Stimulated activated CD4-positive, alpha-beta T cell treated with anti-CD3 and anti-CD28 coated beads, Interleukin-1b, Interleukin-23, amount 100 ng/mL, for 4 hours (primary cell): ENCODE measurements at places on chromosomes 7 and 10.

GRCh38 chr10:99598781-99599509 is 21.3 kb downstream of the SLC25A28 start:
- DNase-seq, result no peak

GRCh38 chr10:97780841-97781617 is 9.2 kb upstream of the SFRP5 start:
- no peak for DNase-seq

- DNase-seq, result no peak
Observed at GRCh38 chr10:79034271-79034876, 34.4 kb upstream of the ZMIZ1 start.

DNA sequence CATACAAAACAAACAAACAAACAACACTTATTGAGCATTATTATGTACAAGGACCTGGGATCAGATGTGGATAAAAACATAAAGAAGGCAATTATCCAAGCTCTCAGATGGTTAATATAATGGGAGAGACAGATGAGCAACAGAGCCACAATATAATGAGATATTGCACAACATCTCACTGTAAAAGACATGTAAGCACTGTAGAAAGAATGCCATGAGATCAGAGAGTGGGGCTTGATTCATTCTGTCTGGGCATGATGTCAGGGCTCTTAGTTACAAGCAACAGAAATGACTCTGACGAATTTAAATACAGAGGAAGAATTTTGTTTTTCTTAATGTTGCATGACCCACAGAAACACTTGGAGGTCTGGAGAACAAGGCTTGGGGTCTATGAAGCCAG is 164.7 kb upstream of the PLXDC2 start:
- DNase-seq, result no peak

- DNase-seq, result no peak
Observed at GRCh38 chr7:35437619-35438275, 183.8 kb upstream of the TBX20 start.

DNA sequence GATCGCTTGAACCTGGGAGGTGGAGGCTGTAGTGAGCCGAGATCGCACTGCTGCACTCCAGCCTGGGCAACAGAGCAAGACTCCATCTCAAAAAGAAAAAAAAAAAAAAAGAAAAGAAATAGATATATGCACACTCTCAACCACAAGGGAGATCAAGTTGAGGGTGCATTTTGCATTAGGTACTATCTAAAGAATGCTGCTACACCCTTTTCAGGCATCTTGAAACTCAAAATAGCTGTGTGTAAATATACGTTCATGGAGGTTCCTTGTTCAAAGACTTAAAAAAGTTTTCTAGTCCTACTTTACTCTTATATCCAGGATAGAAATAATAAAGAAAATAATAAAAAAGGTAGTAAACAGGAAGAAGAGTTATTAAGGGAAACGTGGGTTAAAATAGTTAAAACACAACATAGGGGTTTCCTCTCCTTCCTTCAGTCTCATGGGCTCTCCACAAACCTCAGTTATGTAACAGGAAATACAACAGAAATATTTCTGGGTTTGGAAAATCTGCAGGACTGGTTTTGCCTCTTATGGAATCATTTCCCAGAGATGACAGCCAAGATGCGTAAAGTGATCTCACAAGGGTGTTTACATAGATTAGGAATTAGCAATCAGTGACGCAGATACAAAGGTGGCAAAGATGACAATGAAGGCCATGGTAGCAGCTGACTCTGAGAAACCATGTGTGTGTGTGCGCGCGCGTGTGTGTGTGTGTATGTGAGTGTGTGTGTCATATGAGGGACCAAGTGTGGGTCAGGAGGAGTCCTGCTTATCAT is 15.1 kb downstream of the STEAP4 start:
- no peak for DNase-seq

DNA sequence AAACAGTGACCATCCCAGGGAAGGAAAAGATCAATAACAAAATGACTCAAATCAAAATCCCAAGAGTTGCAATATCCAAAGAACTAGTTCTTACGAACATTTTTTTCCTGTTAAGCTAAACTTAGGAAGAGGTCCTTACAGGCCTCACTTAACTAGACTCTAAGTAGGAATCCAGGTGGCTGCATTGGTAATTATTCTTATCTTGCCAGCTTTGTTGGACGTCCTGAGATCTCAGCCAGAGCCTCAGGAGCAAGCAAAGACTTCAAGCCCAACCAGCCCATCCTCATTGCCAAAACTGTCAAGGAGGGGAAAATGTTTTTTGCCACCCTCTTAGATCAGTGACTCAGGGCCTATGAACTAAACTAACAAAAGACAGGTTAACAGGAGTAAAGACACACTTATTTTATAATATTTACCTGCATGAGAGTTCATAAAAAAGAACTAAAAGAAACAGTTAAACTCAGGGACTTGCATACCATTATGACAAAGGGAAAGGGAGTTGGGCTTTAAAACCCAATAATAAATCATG is 18.3 kb upstream of the PPP1R9A start:
- no peak for DNase-seq

GRCh38 chr7:71131256-71132126 is 453 bp upstream of the GALNT17 start:
- no peak for DNase-seq

- no peak for DNase-seq
Observed at GRCh38 chr10:49290131-49290530, 8.8 kb upstream of the C10orf71 start.

- DNase-seq, result no peak
Observed at GRCh38 chr10:123327896-123328295, 173.7 kb downstream of the BUB3 start.

- no peak for DNase-seq
Observed at GRCh38 chr10:5904227-5904626, 14.2 kb downstream of the FBH1 start.

- peak; percentile 23 for DNase-seq
Observed at GRCh38 chr10:27223964-27224363, 16.6 kb downstream of the ACBD5 start.

- DNase-seq, result no peak
Observed at GRCh38 chr10:69458430-69459100, 7.3 kb downstream of the TSPAN15 start.

DNA sequence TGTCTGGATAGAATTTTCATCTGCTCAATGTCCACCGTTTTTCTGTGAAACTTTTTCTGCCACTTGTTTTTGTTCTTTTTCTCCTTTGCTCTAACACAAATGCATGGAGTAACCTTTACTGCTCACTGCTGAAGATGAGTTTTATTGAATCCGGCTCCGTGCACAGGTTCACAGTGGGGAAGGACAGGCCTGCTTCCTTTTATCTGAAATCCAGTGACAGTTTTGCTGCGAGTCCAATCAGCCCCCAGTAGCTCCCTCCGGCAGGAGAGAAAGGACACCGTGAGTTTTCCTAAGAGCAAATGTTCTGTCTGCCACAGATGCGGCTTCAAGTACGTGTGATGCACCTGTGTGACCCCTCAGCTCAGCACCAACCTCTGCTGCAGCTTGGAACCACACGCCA is 246.8 kb downstream of the MAD1L1 start:
- DNase-seq, result no peak

GRCh38 chr10:88819290-88819689 is 16.8 kb downstream of the LIPM start:
- DNase-seq, result no peak

DNA sequence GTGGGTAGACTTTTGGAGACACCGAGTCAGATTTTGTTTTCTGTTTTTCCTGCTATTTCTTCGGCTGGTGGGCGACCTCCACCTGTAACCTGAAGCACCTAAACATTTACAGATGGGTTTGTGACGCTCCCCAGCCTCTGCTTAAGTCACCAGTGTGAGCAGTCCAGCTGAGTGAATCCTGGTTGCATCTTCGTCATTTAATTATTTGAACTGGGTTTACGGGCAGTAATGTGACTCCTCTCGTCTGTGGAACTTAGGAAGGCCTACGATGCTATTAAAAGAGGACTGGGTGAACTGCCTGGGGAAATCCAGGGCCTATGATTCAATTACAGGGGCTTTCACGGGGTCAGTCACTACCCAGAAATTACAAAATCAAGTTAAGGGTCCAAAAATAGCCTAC is 52.5 kb downstream of the WNT2 start:
- DNase-seq, result no peak

GRCh38 chr10:97651773-97652172 is 11.3 kb downstream of the PI4K2A start:
- DNase-seq, result no peak

GRCh38 chr10:113857210-113857609 is 2.7 kb downstream of the NHLRC2 start:
- DNase-seq, result no peak

GRCh38 chr7:139358541-139359365 is 941 bp upstream of the LUC7L2 start:
- peak; percentile 27 for DNase-seq

DNA sequence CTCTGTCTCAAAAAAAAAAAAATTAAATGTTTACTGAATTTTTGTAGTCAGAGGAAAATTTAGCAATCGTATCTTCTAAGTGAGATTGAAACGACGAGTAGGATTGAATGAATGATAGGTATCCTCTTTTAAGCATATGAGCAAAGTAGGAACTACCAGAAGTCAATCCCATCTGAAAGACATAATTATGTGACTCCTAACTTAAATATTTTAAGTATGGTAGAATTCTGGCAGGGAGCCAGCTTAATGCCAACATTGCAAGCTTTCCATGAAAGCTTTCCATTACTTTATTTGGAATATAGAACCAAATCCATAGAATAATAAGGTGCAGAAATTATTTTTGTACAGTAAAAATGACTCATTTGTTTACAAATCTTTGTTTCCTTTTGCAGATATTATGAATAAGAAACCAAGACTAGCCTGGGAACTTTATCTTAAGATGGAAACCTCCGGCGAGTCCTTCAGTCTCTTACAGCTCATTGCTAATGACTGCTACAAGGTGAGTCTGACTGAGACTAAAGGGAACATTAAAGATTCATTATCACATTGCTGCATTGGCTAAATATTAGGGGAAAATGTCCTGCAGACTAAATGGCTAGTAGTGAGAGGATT is 50.2 kb upstream of the UBN2 start:
- DNase-seq, result no peak

- no peak for DNase-seq
Observed at GRCh38 chr7:114519240-114519639, 104.6 kb downstream of the FOXP2 start.

DNA sequence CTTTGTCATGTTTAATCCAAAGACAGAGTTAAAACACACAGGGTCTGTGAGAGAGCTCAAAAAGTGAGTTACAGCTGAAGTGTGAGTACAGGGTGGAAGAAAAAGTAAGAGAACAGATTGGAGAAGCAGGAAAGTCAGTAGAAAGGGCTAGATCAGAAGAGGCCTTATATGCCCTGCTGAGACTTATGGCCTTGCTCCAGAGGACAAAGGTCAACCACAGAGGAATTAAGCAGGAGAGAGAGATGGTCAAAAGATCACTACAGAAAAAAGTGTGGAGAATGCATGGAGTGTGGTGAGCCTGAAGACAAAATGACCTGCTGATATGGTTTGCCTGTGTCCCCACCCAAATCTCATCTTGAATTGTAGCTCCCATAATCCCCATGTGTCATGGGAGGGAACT is 213.8 kb downstream of the NEBL start:
- no peak for DNase-seq

DNA sequence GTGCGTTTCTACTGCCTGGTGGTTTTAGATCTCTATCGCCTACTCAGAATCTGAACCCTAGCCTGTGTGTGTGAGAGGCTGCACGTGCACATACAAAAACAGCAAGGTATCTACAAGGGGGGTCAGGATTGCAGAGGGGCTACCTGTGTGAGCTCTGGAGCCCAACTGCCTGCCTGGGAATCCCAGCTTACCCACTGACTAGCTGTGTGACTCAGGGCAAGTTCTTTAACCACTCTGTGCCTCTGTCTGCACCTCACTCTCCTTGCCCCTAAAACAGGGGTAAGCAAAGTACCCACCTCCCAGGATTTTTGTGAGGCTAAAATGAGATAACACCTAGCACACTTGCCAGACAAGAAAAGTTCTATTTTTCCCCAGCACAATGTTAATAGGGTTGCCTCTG is 32.5 kb downstream of the DLG5 start:
- DNase-seq, result no peak

- no peak for DNase-seq
Observed at GRCh38 chr10:20142311-20142710, 326.1 kb downstream of the PLXDC2 start.

GRCh38 chr7:35755711-35756110 is 45.1 kb upstream of the SEPTIN7 start:
- DNase-seq, result no peak

GRCh38 chr7:560966-561630 is 41.5 kb upstream of the PDGFA start:
- DNase-seq, result no peak

- DNase-seq, result no peak
Observed at GRCh38 chr10:72819053-72819452, 74.5 kb upstream of the OIT3 start.

GRCh38 chr10:68633816-68634466 is 73.8 kb downstream of the TET1 start:
- no peak for DNase-seq

DNA sequence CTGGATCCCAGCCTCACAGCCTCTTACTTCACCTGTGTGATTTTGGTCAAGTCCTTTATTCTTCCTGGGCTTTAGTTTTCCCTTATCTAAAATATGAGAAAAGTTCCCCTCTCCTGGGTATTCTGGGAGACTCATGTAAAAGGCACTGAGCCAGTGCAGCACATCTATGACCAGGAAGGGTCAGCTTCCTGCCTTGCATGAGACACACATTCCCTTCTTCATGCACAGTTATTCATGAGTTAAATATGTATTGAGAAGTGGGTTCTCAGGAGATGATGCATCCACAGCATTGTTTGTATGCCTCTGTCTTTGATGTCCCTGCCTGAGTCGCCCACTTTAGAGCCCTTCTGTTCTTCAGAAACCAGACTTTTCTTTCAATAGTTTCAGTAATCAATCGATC is 33.3 kb downstream of the EGFR start:
- DNase-seq, result no peak

GRCh38 chr10:131875501-131875900 is 25.3 kb upstream of the PPP2R2D start:
- DNase-seq, result no peak

DNA sequence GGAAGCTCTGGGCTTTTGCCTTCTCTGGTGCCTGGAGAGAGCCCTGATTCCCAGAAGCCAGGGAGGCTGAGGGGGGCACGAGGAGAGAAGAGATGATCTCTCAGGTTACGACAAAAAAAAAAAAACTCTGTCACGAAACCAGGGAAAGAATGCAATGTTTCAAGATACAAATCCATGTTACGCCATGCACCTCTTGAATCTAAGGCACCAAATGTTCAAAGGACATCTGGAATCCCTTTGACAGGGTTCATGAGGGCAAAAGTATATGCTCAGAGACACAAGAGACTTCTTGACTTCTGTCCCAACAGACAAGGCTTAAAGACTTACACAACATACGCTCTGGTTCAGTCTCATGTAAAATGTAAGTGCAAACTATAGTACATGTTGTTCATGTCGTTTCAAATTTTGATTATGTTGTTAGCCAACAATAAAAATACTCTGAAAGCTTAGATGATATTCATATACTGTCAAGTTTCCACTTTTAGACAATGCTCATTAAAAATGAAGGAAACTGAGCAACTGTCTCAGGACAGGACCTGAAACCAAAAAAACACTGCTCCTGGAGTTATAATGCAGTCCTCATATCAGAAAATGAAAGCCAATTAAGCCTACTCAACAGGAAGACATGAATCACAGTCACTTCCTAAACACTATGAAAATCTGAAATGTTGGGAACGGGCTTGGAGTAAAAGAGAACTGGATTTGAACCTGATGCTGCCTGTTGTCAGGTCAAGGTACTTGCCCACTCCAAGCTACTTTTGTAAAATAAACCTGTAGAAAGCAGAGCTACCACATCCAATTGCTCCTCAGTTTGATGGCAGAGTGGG is 72.3 kb downstream of the CHCHD3 start:
- no peak for DNase-seq

GRCh38 chr7:91357379-91357778 is 93.1 kb downstream of the FZD1 start:
- DNase-seq, result no peak
